ENCODE measurements at places on chromosomes 4 and X.

GRCh38 chr4:34138385-34138784, 2105.9 kb downstream of the ARAP2 start:
- DNase-seq: no peak

- DNase-seq: no peak
Measured at GRCh38 chr4:85886665-85887064, 411.7 kb downstream of the ARHGAP24 start.

DNA sequence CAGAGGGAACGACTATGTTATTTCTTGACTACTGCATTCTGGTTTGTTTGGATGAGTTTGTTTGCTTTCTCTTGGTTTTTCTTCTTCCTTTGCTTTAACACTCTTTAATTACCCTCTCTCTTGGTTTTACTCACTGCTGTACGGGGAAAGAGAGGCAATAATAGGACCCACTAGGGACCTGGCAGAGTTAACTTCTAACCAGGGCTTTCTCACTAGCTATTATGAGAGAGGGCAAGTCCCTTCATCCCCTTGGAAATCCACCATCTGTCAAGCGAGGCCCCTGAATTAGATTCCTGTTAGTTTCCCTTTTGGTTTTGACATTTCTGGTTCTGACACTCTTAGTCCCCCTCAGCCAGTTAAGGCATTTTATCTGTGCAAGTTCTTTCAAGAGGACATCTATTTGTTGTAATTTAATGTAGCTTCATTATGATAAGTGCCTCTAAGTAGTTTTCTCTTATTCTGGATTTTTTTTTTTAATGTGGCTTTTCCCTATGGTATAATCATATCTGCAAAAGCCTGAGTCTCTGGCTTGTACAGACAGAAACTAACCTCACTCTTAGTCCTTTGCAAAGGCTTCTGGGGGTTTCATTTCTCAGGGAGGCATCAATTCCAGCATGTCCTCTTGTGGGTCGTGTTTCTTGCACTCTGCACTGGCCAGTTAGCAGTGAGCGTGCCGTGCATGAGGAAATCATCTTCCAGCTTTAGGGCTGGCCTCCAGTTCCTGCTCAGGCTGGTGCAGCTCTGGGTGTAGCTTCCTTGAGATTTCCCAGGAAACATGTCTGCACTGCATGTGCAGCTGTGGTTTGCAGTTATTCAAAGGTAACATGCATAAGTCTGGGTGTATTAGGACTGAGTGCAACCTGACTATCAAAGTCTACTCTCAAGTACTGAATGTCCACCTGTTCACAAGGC, 221.3 kb downstream of the STIM2 start:
- no peak for DNase-seq

DNA sequence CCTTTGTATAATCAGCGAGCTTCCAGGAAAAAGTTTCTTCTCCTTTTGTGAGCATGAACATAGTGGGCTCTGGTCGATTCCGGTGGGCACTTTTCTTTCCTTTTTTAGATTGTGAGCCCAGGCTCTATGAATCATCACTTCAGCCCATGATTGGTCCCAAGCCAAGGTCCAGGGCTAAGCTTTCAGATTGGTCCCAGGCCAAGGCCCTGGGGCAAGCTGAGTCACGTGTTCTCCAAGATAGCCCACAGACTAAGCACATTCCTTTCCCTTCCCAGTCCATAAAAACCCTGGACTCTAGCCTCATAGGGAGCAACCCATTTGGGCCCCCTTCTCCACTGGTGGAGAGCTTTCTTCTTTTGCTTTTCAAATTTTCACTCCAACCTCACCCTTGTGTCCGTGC, 430.5 kb downstream of the NAP1L3 start:
- no peak for DNase-seq

GRCh38 chr4:14308229-14308651, 680.7 kb upstream of the BOD1L1 start:
- DNase-seq: no peak

DNA sequence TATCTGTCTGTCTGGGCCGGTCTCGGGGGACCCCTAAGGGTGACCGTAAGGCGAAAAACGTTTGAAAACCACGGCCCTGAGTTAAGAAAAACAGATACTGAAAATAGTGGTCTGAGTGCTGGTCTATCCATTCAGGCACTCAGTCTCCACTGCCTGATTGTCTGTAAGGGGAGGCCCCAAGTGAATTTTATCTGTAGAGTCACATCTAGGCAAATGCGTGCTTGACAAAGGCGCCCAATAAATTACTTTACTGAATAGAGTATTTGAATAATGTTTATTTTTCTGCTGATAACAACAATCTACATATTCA, 465 bp downstream of the HNRNPH2 start:
- DNase-seq: no peak

GRCh38 chrX:116285501-116285900, 115.0 kb downstream of the AGTR2 start:
- no peak for DNase-seq
